ENCODE measurements at places on chromosomes 2 and 18.

- no peak for DNase-seq
Measured at GRCh38 chr18:32623563-32623962, 149.3 kb downstream of the KLHL14 start.

GRCh38 chr18:8744038-8744437 lies 38.7 kb downstream of the MTCL1 start:
- DNase-seq: no peak

DNA sequence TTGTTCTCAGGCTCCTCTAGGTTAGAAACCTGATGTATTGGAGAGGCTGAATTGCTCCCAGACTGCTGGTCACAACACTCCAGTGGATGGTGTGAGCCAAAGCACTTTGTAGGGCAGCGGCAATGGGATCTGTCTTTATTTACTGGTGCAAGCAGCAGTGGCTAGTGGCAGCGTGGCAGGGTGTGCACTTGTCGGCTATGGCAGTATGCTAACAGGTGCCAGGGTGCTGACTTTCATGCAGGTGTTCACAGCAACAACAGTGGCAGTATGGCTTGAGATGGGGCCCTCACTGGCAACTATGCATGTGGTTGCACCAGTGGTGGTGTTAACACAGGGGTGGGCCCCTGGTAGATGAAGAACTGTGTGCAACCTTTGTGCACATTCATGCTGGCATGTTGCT lies 347.8 kb downstream of the DSC3 start:
- DNase-seq: no peak

GRCh38 chr2:184598002-184598315 lies 370 bp upstream of the ZNF804A start:
- no peak for DNase-seq

DNA sequence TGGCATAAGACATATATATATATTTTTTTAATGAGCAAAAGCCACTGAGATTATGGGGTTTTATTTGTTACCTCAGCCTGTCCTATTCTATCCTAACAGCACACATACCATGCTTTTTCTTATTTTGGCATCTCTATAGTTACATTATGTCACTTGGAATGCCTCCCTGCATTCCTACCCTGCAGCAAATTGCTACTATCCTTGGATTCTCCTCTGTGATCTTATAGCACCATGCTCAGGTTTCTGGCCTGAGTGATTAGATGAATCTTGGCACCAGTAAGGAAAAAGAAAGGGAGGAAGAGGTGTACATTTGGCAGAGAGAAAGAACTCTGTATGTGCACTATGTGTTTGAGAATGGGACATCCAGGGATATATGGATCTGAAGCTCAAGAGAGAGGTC lies 86.3 kb upstream of the PELI1 start:
- DNase-seq: no peak

GRCh38 chr2:3447789-3448317 lies 68.4 kb downstream of the TRAPPC12 start:
- no peak for DNase-seq

- no peak for DNase-seq
Measured at GRCh38 chr2:217006217-217006616, 146.4 kb upstream of the TNP1 start.

- DNase-seq: no peak
Measured at GRCh38 chr2:64015898-64016297, 3.3 kb downstream of the VPS54 start.

DNA sequence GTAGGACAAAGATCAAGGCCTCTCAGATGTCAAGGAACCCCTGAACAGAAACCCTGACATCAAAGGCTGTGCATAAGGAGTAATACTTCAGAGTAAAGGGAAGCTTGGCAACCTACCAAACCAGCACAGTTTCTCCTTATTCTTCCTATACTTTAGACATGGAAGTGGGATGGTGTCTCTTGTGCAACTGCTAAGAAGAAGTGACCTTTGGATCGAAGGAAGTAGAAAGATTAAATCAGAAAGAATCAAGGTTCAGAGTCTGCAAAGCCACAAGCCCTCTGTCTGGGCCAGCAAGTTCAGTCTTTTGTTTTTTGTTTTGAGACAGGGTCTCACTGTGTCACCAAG lies 66.2 kb upstream of the SLC39A10 start:
- no peak for DNase-seq

Data from RPMI8226 (cell line).